Left renal pelvis (tissue), 4 donors: ENCODE measurements at places on chromosomes 4 and X. TPM values are rescaled to one million over a fixed set of nuclear protein-coding genes. Genes with fewer than 3 reads are reported as not detected.

DNA sequence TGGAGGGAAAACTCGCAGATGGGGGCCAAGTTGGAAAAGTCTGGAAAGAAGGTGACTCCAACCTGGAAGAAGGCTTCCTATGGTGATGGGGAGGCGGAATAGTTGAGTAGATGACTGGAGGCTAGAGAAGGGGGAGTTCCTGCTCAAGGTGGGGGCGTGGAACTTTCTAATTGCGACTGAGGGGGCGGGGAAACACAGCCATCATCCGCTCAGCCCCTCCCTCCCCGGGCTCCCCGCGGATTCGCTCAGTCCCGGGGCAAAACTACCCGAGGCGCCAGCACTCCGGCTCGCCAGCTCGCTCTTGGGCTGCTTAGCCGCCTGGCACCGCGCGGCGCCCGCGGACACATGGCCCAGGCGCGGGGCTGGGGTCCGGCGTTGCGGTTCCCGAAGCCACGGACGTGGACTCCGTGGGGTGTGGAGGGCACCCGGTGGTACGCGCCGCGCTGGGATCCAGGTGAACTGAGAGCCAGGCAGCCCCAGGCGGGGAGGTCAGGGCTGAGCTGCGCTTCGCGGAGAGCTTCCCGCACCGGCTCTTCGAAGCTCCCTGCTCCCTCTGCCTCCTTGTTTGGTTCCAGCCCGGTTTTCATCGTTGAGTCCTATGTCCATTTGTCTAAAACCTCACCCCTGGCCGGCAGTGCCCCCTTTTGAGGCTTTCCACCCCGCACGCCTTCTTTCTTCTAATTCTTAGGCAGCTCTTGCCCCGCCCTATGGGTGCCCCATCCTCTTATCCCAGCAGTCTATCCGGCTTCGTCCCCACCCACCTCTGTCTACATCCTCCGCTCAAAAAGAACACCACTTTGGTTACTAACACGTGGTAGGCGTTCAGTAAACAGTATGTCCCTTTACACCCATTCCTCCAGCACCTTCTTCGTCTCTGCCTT lies 38.9 kb downstream of the STARD8 start:
- DNase-seq = no peak

- no peak for DNase-seq
Measured at GRCh38 chrX:20015422-20015821, 24.6 kb upstream of the BCLAF3 start.

DNA sequence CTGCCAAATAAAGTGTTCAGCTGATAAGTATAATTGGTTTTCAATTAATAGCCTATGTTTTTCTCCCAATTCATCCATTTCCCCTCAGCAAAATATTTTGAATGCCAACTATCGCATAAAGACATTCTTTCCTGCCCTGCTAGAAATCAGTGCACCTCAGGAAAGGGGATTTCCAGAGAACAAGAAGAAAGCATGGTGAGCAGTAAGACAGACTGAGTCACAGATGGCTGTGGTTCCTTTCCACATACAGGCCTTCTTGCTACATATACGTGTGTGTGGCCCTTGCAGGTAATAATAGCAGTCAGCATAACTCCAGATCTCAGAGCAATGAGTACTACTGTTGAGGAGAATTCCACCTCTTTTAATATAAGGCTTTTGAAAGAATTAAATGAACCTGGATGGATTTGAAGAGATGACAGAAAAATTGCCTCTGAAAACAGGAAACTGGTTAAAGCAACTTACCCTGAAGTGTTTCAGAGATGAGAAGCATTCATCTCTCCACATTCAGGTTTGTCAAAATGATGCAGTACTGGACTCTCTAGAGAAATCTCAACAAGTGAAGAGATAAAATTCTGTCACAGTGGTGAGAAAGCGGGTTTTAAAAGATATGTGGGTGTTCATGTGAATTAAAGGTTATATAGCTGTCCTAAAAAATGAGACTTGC lies 13.6 kb downstream of the GASK1B start:
- DNase-seq = no peak

DNA sequence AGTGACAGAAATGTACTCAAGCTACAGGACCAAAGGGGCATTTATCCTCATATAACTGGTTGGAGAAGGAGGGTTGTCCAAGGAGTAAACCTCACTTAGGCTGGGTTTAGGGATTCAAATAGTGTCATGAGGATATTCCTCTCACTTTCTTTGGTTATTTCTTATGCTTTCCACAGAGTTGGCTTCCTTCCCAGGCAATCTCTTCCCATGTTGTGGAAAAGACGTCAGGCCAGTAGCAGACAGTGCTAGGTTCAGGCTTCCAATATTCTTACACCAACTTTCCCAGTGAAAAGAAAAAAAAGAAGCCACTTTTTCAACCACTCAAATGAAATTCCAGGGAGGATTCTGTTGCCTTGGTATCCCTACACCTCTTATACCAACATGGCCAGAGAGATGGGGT lies 653.0 kb downstream of the C4orf33 start:
- no peak for DNase-seq

- DNase-seq = no peak
Measured at GRCh38 chr4:83772685-83773084, 236.8 kb downstream of the GPAT3 start.

DNA sequence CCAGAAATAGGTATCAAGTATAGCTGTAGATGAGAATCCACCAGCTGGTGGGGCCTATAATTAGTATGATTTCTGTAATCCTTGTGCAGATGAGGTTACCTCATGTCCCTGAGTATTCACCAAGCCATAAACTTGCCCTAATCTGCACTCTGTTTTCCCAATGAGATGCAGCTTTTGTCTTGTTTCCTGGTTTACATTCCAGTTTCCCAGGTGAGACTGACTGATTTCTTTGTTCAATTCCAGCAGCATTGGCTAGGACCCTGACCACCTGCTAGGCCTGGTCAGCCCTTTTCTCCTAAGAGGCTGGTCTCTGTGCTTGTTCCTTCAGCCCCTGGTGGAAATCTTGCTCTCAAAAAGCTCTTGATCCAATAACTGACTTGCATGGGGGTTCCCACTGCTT lies 44.6 kb downstream of the GABRB1 start:
- DNase-seq = no peak

The EDA2R gene
- 0.53 TPM for polyA plus RNA-seq

The WNK3 gene
- polyA plus RNA-seq = 2.7 TPM

The TMSB15B gene
- 27.0 TPM for polyA plus RNA-seq
